ENCODE measurements at places on chromosomes 3 and 15.

DNA sequence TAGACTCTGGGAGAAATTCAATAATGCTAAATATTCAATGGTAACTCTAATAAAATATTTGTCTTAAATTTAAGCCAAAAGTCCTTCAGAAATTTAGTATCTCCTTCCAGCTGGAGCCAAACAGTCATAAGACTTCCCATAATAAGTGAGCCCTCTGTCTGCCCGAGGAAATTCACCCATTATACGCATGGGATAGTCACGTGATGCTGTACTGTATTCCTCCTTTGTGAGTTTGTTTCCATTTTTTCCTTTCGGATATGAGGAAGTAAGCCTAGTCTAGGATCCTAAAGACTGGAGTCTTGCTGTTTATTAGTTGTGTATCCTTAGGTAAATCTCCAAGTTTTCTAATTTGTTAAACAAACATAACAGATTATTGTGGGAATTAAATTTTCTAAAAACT is 110.4 kb upstream of the PLAAT1 start:
- no peak for DNase-seq

- peak; percentile 76 for DNase-seq
Observed at GRCh38 chr15:70488002-70488605, 275.3 kb downstream of the UACA start.

DNA sequence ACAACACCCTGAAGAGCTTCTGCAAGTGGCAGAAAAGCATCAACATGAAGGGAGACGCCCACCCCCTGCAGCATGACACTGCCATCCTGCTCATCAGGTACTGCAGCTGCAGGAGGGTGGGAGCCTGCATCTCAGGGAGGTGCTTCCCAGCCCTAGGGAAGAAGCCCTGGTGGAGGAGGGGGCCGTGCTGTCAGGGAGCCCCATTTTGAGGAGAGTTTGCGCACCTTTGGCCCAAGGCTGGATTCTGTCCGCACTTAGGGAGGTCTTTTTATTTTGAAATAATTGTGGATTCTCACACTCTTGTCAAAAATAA is 42.1 kb downstream of the SAXO2 start:
- DNase-seq = no peak

GRCh38 chr15:27545494-27546255 is 553.4 kb downstream of the OCA2 start:
- no peak for DNase-seq

- peak; percentile 14 for DNase-seq
Observed at GRCh38 chr15:87619161-87619960, 637.2 kb downstream of the NTRK3 start.

DNA sequence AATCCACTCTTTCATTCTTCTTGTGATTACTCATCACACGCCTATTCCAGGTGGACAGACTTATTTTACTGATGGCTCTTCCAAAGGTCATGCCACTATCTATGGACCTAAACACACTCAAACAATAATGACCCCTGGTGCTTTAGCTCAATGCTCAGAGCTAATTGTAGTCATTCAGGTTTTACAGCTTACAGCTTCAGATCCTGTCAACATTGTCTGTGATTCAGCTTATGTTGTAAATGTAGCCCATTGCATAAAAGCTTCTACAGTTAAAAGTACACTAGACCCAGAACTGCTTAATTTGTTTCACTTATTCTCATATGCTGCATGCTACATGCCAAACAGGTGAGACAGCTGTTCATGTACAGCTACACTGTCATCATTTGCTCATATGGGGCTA is 49.2 kb downstream of the LSM3 start:
- no peak for DNase-seq

DNA sequence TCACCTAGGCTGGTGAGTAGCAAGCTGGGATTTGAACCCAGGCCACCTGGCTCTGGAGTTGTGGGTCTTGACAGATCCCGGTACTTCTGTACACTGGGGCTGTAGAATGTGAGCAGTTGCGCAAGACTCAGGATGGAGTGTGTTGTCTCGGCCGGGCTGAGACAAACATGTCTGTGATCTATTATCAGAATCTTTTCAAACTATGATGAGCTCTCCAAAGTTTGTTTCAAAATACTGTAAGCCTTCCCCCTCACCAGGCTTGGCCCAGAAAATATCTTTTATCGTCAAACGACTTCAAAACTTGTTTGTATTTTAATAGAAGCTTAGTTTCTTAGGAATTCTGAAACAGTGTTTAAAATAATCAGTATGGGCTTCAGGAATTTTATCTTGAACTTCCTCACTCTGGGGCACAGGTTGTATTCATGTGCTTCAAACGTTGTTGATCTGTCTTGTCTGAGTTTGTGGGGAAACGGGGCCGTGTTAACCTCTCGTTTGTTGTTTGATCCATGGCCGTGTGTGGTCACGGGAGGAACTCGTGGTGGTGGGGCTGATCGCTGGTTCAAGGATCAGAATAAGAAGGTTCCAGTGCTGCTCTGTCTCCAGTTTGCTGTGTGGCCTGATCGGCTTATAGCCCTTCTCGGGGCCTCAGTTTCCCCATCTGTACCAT is 40.3 kb upstream of the TFRC start:
- no peak for DNase-seq

- no peak for DNase-seq
Observed at GRCh38 chr15:73969151-73969759, 22.8 kb downstream of the STOML1 start.

DNA sequence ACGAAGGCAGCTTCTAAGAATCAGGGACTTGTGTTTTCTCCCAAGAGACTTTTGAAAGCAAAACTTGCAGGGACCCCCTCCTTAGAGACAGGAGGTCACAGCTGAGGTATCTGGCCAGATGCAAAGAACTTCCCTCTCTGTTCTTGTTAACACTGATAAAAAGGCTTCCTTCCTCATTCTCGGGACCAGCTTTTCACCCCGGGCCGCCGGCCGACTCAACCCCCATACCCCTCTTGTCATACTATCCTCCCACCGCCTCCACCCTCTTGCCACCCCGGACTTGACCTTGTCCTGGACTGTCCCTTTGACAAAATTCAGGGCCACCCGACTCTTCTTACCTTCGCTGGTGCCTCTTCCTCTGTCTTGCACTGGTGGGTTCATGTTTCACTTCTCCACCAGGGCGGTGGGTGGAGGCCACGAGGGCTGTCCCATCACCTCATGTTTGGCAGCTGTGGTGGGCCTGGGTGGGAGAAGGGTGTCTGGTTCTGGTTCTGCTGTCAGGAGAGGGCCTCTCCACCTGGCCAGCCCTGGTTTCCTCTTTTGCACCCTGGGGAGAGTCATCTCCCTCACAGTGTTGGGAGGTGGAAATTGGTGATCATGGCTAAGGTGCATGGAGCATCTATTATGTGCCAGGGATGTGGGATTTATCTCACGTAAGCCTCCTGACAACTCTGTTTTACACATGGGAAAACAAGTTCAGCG is 32.5 kb downstream of the BHLHE40 start:
- no peak for DNase-seq

GRCh38 chr3:115280506-115280905 is 133.4 kb upstream of the ZBTB20 start:
- no peak for DNase-seq

DNA sequence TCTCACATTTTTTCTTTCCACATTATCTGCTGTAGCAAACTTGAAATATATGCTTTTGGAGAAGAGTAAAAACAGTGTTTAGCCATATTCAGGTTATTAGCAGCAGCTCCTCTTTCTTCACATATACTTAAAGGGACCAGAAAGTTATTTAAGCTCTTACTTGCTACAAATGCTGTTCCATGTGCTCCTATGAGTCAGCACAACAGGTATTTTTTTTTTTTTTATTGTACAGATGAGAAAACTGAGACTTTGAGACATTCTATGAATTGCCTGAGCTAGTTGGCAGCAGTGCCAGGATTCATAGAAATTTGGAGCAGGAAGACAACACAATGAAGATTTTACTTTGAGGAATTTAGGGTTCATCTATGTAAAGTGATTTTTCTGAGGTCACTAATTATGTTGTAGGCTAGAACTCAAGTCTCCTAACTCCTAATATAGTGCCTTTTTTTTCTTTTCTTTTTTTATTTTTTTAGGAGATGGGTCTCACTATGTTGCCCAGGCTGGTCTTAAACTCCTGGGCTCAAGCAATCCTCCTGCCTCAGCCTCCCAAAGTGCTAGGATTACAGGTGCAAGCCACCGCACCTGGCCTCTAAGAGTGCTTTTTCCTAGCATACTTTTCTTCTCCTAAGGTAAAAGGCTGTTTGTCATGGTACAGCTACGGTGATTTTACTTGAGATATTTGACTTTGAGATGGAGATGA is 23.6 kb downstream of the SETD5 start:
- DNase-seq = no peak

DNA sequence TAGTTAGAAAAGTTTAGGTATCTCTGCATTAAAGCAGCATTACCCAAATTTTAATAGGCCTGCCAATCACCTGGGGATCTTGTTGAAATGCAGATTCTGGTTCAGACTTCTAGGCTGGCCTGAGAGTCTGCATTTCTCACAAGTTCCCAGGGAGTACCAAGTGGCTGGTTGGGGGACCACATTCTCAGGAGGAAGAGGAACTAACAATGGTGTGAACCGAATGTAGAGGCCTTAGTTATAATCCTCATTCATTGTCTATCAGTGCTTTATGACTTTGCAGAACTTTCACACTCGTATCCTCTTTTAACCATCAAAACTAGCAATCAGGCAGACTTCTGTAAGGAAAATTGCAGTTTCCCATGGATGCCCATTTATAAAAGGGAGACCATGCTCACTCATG is 38.2 kb upstream of the UBE2E1 start:
- DNase-seq = no peak

GRCh38 chr3:179955809-179956208 is 80.9 kb downstream of the PEX5L start:
- no peak for DNase-seq

Data from SK-N-DZ (cell line).